ENCODE measurements at places on chromosomes 16 and 17.

DNA sequence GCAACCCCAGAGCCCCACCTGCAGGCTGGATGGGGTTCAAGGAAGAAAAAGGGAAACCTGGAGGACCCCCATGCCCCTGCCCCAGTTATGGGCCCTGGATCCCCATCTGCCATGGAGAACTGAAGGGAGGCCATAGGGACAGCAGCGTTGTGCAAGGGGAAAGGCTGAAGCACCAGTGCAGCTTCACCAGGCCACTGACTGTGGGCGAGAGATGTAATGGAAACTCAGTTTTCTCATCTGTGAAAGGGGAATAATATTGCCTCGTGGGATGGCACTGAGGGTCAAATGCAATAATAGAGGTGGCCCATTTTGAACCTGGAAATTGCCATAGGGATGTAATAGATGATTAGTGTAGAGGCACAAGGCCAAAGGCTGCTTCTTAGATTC, 9.9 kb upstream of the TSPOAP1 start:
- DNase-seq = no peak

DNA sequence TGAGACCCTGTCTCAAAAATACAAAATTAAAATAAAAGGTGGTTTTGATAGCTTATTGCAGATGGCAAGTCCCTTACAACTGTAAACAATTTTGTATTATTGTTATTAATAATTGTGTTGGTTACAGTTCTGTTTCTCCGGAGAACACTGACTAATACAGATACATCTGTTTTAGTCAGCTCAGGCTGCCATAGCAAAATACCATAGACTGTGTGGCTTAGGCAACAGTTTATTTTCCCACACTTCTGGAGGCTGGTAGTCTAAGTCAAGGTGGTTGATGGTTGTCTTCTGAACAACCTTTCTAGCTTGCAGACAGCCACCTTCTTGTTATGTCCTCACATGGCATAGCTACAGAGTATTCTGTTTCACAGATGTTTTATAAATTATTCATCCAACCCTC, 14.2 kb upstream of the IL21R start:
- no peak for DNase-seq

DNA sequence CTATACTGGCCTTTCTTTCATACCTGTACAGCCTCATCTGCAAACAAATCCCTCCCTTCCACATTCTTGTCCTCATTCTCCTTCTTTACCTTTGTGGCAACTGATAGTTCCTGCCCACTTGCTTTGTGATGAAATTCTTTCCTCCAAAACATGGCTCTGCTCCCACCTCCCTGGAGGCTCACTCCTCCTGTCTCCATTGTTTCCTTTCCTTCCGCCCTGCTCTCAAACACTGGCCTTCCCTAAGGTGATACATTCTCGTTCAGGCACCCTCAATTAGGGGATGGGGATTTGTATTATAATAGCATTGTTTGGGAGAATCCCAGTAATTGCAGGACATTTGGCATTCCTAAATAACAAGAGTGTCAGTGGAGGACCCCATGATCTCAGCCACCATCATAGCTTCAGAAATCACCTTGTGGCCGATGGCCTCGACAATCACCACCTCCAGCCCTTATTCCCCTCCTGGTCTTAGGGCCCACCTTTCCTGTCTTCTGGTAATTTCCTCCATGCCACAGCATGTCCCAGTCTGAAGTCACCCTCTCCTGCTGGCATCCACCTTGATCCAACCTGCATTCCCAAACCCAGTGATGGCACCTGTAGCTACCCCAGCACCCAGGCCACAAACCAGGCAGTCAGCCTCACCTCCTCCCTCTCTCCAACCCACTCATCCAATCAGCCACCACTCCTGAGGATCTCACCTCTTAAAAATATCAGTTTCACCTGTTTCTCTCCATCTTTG, 7.9 kb downstream of the UNC119 start:
- no peak for DNase-seq

- DNase-seq = no peak
Measured at GRCh38 chr17:50188921-50189549, 12.4 kb downstream of the COL1A1 start.

DNA sequence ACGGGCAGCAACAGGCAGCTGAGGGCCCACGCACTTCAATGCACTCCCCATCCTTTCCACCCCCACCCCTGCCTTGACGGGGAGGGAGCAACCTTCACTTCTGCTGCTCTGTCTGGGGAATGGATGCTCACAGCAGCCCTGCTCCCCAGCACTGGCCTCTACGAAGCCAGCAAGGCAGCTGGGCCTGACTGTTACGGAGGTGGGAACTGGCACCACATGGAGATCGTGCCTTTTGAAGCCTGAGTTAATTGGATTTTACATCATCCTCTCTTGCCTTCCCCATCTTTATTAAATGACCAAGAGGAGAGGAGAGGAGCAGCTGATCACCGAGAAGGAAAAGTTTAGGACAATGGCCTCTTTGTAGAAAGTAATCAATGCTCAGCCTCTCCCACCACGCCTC, 187.0 kb upstream of the RPL38 start:
- peak; percentile 45 for DNase-seq

- no peak for DNase-seq
Measured at GRCh38 chr16:19419698-19420075, 2.0 kb downstream of the TMC5 start.

- DNase-seq = no peak
Measured at GRCh38 chr17:38565853-38566665, 39.7 kb downstream of the SRCIN1 start.

GRCh38 chr17:44604768-44605485, 47.6 kb downstream of the FZD2 start:
- no peak for DNase-seq

- no peak for DNase-seq
Measured at GRCh38 chr17:9322326-9322725, 253.3 kb downstream of the STX8 start.

DNA sequence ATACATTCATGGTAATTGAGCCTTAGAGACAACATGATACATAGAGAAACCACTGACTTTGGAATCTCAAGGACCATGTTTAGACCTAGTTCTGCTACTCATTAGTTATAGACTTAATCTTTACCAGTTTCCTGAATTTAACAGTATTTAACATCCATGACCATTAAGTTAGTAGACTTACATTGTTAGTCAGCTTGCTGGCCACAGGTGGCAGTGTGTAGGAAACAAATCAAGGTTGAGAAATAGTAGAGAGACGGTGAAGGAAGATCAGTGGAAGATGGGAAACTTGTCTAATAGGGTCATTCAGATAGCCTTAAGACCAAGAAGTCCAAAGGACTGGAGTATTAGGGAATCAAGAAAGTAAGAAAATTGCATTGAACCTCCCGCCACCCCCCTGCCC, 31.0 kb downstream of the OMG start:
- DNase-seq = no peak

DNA sequence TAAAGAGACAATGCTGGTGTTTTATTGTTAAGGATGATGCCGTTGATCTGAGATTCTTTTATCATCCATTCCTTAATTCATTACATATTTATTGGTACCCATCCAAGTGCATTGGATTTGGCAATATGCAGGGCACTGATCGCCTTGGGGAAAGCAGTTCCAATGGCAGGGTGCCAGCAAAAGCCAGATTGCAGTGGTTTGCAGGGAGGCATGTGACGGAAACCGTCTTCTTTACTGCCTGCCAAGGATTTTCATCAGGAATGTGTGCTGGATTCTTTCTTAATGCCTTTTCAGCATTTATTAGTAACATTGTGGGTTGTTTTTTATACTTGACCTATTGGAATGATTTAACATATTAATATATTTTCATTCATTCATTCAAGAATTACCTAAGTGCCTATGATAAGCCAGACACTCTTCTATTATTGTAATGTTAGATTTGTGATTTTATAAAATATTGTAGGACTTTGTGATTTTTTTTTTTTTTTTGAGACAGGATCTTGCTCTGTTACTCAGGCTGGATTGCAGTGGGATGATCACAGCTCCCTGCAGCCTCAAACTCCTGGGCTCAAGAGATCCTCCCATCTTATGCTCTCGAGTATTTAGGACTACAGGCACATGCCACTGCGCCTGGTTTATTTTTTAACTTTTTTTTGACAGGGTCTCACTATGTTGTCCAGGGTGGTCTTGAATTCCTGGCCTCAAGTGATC, 93.4 kb upstream of the TNRC6A start:
- peak; percentile 34 for DNase-seq

DNA sequence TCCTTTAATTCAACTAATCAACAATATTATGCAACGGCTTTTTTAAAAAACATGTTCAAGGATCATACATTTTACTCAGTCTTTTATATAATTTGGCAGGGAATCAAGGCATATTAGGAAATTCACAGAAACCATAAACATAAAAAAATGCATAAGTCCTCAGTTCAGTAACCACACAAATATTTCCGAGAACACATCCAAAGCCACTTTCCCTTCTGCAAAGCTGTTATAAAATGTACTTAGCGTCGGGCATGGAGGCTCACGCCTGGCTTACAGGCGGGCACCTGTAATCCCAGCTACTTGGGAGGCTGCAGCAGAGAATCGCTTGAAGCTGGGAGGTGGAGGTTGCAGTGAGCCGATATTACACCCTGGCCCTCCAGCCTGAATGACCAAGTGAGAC, 9.7 kb upstream of the ZC3H7A start:
- DNase-seq = no peak

DNA sequence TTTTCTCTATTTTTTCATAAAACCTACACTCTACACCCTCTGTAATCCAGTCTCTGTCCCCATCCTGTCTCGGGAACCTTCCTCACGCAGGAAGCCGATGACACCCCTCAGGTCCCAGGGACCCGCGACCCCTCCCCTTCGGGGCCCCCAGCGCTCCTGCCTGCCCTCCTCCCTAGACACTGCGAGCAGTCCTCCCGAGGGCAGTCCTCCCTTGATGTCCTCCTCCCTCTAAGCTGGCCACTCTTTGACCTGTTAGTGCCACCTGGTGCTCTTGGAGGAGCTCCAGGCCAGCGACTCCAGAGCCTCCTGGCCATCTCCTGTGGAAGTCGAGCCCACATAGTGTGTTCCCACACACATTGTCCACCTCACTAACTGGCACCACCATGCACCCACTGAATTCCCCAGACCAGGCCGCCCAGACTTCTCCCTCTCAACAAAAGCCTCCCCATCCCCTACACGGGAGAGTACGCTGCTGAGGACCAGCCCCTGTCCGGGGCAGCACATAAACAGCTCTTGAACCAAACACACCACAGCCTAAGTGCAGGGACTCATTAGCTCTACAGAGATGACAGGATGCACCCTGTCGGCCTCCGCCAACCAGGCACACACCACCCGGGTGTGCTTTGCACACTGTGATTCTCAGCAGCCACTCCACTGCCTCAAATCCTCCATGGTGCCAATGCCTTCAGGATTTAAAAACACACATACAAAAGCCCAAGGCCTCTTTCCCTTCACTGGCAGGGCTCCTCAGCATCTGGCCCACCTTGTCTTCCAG, 9.3 kb downstream of the OSBPL7 start:
- DNase-seq = no peak

DNA sequence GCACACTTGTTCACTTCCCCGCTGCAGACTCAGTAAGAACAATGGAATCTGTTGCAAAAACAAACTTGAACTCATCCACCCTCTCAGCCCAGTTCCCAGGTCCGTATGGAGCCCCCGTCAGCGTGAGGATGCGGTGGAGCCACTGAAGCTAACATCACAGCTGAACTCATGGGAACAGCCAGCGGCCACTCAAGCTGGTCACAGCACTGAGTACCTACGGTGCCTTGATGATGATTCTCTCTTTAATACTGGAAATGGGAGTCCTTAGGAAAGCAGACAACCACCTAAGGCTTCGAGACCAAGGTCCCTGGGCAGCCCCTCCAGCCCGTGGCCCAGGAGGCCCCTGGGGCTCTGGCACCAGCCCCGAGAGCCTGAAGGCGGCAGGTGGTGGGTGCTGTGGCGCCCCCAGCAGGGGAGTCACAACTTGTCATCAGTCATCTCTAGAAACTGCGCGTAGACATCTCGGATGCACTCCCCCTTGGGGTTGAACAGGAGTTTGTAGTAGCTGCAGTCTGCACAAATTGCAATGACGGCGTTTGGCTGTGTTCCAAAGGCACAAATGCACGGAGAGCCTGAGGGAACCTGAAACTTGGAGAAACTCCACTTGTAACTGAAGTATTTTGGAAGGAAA, 31.0 kb upstream of the RHOT1 start:
- DNase-seq = peak; percentile 15

DNA sequence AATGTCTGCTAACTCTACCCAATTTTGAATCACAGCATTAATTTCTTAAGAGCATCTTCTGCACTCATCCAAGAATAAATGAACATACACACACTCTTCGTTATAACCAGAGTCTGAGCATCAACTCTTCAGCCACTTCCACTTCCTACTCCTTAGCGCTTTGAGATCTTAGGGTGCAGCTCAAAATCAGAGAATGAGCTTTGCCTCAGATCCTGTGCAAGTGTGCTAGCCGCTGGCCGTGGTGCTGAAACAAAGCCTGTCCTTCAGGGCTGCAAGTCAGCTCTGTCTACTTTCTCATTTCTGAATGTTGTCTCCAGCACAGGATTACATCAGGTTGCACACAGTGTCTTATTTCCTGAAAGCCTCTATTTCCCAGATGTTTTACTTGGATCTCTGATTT, 165.4 kb downstream of the AIPL1 start:
- no peak for DNase-seq

DNA sequence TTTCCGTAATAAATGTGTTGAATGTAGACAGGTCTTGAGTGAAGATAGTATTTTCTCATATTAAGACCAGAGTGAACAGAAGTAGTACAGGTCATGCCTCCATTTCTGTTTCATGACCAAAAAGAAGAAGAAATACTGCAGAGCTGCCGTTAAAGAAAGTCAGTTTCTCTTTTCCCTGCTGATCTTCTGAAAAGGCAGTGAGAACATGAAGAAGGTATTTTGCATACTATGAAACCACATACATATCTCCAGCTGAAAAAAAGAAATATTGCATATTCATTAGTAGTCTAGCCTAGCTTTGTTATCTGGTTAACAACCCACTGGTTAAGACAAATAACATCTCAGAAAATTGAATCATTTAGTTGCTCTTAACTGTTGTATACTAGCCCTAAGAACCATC, 138.4 kb downstream of the PHKB start:
- DNase-seq = no peak

DNA sequence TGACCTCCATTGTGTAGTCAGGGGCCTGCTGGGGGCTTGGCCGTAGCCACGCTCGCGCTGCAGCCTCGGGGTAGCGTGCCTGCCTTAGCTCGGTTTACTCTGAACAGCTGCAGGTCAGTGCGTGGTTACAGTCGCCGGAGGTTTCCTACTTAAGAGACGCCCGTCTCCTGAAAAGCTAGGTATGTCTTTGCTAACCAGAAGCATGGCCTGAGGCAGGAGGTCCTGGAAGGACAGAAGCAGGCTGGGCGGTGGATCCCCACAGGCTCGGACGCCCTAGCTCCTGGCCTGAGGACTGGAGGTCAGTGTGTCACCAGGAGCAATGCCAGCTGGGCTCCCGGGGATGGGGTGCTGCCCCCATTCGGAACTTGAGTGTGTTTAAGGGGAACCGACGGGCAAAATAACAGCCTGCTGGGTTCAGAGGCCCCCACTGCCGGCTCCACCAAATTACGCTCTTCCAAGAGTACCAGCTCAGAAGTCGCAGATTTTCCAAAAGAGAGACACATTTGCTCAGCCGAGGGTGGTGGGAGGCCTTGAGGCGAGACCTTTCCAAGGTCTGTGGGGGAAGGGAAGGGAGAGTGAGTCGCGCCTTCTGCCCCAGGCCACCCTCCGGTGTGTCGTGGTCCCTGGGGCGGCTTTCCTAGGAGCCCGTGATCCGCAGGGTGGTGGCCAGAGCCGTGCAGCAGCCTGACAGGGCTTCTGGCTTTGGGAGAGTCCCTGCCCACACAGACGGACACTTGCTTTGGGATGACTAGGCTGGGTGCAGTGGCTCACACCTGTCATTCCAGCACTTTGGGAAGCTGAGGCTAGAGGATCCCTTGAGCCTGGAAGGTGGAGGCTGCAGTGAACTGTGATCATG, 3.9 kb upstream of the GNG13 start:
- no peak for DNase-seq

- DNase-seq = no peak
Measured at GRCh38 chr16:14041164-14041563, 30.0 kb upstream of the MRTFB start.

Data from NCI-H524 treated with DMSO at 0.1 percent for 48 hours (cell line).